ENCODE measurements at places on chromosomes 13 and 19.

DNA sequence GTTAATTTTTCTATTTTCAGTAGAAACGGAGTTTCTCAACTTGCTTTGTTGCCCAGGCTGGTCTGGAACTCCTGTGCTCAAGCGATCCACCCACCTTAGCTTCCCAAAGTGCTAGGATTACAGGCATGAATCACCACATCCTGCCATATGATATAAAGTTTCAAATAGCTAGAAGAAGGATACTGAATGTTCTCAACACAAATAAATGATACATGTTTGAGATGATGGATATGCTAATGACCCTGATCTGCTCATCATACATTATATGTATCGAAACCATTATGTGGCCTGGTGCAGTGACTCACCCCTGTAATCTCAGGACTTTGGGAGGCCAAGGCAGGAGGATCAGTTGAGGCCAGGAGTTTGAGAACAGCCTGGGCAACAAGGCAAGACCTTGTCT lies 11.5 kb downstream of the CIB3 start:
- DNase-seq = no peak

- DNase-seq = no peak
These were observed 94.3 kb downstream of the OXGR1 start for GRCh38 chr13:96899946-96900345.

GRCh38 chr13:53167561-53167960 lies 138.9 kb downstream of the OLFM4 start:
- no peak for DNase-seq

DNA sequence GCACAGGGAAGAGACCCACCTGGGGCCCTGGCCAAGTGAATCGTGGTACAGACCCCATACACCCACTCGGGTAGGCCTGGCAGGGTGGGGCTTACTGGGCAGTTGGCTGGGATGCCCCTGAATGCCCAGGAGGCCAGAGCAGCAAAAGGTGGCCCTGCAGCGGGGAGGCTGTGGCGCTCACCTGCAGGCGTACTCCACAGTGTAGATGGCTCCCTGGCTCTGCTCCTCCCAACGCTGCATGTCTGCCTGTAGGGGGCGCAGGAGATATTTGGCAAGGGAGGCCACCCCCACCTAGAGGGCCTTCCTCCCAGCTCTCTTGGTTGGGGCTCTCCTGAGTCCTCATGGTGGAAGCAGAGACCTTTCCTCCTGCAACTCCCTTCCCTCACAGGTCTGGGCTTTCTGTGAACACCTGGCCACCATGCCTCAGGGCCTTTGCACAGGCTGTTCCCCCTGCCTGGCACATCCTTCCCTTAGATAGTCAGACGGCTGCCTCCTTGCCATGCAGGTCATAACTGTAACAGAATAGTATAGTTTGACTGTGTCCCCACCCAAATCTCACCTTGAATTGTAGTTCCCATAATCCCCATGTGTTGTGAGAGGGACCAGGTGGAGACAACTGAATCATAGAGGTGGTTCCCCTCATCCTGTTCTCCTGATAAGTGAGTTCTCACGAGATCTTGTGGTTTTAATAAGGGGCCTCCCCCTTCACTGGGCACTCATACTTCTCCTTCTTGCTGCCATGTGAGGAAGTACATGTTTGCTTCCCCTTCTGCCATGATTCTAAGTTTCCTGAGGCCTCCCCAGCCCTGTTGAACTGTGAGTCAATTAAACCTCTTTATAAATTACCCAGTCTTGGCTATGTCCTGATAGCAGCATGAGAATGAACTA lies 5.9 kb downstream of the BORCS8 start:
- DNase-seq = peak; percentile 92

GRCh38 chr19:51503286-51503817 lies 1.8 kb upstream of the SIGLEC12 start:
- DNase-seq = no peak

- DNase-seq = no peak
These were observed 1156.0 kb downstream of the OLFM4 start for GRCh38 chr13:54184576-54184975.

GRCh38 chr13:93467175-93467574 lies 240.6 kb downstream of the GPC6 start:
- DNase-seq = no peak

GRCh38 chr13:40207001-40207478 lies 459.4 kb downstream of the FOXO1 start:
- no peak for DNase-seq

DNA sequence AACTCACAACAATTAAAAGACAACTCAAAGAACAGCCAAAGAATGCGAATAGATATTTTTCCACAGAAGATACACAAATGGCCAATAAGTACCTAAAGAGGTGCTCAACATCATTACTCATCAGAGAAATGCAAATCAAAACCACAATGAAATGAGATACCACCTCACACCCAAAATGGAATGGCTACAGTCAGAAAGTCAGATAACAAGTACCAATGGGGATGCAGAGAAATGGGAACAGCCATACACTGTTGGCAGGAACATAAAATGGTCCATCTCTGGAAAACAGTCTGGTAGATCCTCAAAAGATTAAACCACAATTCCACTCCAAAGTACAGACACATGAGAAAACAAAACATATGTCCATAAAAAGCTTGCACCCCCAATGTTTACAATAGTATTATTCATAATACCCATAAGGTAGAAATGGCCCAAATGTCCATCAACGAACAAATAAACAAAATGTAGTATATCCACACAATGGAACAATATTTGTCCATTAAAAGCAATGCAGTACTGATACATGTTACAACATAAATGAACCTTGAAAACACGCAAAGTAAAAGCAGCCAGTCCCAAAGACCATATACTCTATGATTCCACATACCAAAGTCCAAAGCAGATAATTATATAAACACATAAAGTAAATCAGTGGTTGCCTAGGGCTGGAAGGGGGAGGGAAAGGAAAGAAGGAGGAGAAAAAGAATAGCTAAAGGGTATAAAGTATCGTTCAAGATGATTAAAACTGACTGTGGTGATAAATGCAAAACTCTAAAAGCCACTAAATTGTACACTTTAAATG lies 19.6 kb downstream of the USP12 start:
- DNase-seq = no peak

DNA sequence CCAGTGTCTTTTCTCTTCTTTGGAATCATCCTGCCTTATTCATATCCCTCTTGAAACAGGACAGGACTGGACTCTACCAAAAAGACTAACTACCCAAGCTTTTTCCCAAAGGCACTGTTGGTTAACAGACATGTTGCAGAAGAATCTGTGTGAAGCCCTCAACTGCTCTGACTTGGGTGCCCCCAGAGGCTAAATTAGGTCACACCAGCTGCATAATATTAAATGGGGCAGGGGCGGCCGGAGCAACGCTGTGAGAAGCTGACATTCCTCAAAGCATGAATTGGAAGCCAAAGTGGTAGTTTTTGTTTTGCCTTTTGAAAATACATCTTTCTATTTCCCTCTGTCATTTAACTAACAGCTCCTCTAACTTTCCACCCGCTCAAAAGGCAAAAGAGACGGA lies 185.9 kb downstream of the LHFPL6 start:
- peak; percentile 84 for DNase-seq

- DNase-seq = peak; percentile 68
These were observed 13.1 kb upstream of the GTF3A start for GRCh38 chr13:27411341-27411740.

GRCh38 chr13:95354680-95355487 lies 53.6 kb upstream of the ABCC4 start:
- no peak for DNase-seq

DNA sequence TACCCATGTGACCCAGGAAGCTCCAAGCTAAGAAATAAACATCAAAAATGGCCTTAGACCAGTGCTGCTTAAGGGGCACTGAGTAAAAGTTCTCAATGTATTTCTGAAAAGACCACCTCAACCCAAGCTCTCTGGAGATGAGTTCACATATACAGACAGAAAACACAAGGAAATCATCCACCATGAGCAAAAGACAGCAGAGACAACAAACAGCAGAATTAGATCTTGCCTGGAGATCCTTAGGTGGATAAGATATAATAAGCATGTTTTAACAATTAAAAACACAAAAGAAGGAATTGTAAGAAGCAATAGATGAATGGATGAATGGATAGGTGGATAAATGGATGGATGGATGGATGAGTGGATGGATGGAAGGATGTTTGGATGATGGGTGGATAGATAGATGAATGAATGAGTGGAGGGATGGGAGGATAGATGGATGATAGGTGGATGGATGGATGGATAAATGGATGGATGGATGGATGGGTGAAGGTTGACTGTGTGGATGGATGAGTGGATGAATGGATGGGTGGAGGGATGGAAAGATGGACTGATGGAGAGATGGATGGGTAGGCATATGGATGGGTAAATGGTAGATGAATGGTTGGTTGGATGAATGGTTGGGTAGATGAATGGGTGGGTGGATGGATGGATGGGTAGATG lies 9.6 kb upstream of the NMRK2 start:
- DNase-seq = no peak

- no peak for DNase-seq
These were observed 162.7 kb downstream of the TBC1D4 start for GRCh38 chr13:75319254-75319653.

- no peak for DNase-seq
These were observed 30.2 kb upstream of the SACS start for GRCh38 chr13:23463661-23464060.

- DNase-seq = no peak
These were observed 189.4 kb downstream of the NBEA start for GRCh38 chr13:35131471-35131870.

GRCh38 chr19:10817291-10818038 lies 18.5 kb downstream of the TMED1 start:
- no peak for DNase-seq

- DNase-seq = no peak
These were observed 10.0 kb upstream of the CABP5 start for GRCh38 chr19:48053856-48054255.

GRCh38 chr19:4012092-4012974 lies 4.8 kb downstream of the PIAS4 start:
- no peak for DNase-seq

DNA sequence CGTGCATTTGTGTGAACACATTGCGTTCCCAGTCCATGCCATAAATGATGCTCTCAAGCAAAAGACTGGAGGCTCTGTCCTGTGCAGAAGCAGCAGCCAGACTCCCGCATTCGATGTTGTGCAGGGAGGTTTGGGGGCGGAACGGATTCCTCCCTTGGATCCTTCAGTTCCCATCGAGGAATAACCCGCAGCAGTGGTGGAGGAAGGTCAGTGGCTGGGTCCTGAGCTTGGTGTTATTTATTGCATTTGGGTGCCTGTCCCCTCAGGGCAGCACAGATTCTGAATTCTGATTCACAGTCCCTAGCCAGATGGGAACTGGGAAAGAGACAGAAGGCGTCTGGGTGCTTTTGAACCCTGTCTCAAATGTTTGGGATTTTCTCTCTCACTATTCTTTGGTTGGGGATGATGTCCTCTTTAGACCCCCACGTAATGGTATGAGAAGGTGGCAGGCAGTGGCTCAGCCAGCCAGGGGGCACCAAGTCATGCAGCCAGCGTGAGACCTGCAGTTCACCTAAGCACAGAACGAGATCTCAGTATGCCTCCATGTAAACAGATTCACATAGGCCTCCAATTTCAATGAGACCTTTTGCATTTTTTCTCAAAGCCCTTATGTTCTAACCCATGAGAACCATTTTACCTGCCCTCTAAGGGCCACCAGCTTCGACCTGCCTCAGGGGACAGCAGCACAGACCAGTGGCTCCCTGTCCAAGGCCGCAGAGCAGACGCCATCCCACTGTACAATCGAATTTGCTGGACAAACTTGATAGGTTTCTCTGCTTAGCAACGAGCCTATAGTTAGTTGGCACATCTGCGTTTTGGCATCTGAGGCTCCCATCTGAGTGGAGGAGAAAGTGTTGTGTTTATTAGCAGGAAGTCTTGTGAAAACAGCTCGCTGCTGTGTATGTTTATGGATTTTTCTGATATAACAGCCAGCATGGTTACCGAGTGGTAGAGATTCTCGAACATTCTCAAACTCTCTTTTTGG lies 17.8 kb downstream of the KCTD15 start:
- no peak for DNase-seq

- no peak for DNase-seq
These were observed 14.2 kb downstream of the ZNF331 start for GRCh38 chr19:53552001-53552721.

DNA sequence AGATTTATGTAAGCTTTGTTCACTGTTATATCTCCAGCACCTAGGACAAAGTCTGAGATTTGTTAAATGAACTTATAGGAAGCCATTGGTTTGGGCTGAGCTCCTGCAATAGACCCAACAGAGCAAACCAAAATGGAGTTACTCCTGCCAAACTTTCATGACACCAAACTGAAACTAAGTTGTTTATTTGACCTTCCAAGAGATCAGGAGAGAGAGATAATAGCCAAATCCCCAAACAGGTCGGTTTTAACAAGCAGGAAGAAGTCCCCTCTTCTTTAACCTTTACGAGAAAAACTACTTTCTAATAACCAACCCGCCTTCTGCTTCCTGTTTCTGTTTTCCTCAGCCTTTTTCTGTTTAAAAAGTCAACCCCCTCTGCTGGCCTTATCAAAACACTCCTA lies 54.9 kb upstream of the ATP12A start:
- no peak for DNase-seq

GRCh38 chr13:114015969-114016295 lies 42.1 kb upstream of the C13orf46 start:
- DNase-seq = no peak

- DNase-seq = no peak
These were observed 31.5 kb upstream of the IRS2 start for GRCh38 chr13:109817591-109818535.

- no peak for DNase-seq
These were observed 24.1 kb downstream of the KLF5 start for GRCh38 chr13:73082895-73083294.

GRCh38 chr19:44590245-44591059 lies 22.9 kb upstream of the IGSF23 start:
- DNase-seq = no peak

All from mesendoderm (in vitro differentiated cells).